SK-N-SH (cell line): ENCODE measurements at places on chromosomes 7 and 10.

- no peak for DNase-seq
Observed at GRCh38 chr10:7596356-7596755, 70.4 kb downstream of the ITIH5 start.

GRCh38 chr7:142855756-142856564, 1.1 kb downstream of the EPHB6 start:
- DNase-seq, result peak; percentile 34

DNA sequence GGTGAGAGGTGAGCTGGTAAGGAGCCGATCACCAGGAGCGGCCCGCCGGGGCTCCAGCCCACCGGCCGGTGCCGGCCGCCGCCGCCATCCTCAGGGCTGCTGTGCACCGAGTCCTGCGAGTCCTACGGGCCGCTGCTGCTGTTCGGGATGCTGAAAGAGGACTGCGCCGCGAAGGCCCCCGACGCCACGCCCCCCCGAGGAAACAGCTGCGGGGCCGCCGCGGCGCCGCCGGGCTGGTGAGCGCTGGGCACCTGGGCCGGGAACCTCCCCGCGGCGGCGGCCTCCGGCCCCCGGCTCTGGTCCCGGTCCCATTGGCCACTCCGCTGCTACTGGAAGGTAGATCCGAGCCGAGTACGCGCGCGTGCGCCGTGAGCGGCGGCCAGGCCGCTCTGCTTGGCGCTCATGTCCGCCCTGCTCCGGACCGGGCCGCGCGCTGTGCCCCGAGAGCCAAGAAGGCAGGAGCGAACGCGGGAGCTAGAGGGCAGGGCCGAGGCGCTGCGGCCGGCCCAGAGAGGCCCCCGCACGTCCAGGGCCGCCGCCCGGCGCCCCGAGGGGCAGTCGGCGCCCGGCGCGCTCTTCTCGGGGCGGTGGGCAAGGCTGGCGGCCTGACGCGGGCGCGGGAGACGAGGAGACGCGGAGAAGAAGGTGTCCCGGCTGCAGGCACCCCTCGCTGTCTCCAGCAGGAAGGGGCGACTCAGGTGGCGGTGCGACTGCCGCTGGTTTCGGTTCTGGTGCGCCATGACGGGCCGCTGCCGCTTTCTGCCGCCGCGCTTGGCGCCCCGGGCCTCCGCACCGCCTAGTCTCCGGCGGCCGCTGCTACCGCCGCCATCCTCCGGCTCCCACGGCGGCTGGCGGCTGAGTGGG, 121.3 kb upstream of the WIPF3 start:
- DNase-seq, result peak; percentile 88

- peak; percentile 60 for DNase-seq
Observed at GRCh38 chr7:103988468-103989199, 824 bp downstream of the RELN start.

DNA sequence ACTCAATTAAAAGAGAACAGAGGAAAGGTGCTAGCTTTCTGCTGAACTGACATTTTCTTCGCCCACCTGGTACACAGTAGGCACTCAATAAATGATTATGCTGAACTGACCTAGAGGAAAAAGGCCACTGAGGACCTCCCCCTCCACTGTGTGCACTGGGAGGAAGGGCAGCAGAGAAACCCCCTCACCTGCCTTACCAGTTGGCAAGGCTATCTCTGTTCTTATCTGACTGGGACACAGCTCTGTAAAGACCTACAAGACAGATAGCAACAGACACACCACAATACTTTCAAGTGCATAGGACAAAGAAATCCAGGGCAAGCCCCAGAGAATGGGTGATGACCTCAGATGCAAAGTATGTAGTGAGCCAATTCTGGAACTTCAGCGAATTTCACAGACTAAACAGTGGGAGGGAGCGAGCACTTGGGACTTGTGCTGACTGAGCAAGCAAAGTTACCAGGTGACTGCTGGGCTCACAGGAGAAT, 30.4 kb downstream of the PDLIM1 start:
- DNase-seq, result no peak

GRCh38 chr7:133039614-133040013, 42.3 kb downstream of the CHCHD3 start:
- DNase-seq, result no peak

GRCh38 chr10:92699193-92699517, 9.4 kb downstream of the HHEX start:
- DNase-seq, result no peak

- no peak for DNase-seq
Observed at GRCh38 chr7:78326876-78327275, 528.3 kb downstream of the PHTF2 start.

GRCh38 chr10:11011984-11012383, 5.7 kb upstream of the CELF2 start:
- DNase-seq, result no peak

DNA sequence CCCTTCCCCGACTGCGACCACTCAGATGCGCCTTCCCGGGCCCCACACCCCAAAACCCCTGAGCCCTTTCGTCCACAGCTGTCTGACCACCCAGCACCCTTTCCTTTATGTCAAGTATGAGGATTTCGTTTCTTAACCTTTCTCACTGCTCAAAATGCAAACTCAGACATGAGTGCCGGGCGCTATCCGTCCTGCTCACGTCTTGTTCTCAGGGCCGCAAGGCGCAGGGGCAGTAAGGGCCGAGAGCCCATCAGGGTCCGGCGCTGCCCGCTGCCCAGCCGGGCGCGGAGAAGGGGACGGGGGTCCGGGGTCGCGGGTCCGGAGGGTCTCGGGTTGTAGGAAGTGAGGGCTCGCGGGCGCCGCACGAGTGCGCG, 670 bp upstream of the RBM33 start:
- DNase-seq, result no peak

- DNase-seq, result no peak
Observed at GRCh38 chr7:132402096-132402495, 174.2 kb downstream of the PLXNA4 start.

DNA sequence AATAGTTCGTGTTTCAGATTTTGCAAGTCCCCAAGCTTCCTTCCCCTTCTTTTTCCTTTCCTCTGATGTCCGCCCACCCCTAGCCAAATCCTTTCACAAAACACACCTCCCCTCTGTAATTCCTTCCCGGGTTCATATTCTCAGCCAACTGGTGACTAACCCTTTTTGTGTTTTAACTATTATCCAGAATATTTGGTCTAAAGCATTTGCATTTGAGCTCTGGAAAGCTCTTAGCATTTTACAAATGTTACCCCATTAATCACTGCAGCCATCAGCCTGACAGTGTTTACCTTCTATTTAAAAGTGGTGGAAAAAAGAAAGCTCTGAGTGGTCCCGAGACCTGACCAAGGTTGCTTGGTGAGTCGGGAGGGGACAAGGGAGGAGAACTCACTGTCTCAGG, 139.0 kb downstream of the CREB5 start:
- no peak for DNase-seq
